ENCODE measurements at places on chromosomes 6 and 20. TPM values are rescaled to one million over a fixed set of nuclear protein-coding genes. Genes with fewer than 3 reads are reported as not detected.

HLA-DQA1 gene
- total RNA-seq, result not detected

ADTRP gene
- 0.58 TPM for total RNA-seq

BMP2 gene
- total RNA-seq, result 9.7 TPM

DNA sequence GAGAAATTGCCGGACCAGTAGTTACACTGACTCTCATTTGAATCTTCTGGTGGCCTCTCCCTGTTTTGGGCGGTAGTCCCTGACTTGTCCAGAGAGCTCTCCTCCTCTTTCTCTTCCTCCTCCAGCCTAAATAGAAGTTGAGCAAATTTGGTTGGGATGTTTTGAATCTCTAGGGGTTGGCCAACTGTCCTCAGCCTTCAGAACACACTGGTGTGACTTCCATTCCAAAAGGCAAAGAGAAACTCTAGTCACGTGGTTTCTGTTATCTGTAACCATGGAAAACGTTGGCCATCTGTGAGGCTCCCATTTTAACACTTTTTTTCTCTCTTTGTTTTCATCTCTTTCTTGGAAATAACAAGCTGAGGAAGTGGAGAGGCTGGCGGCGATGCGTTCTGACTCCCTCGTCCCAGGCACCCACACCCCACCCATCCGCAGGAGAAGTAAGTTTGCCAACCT lies 275.3 kb downstream of the TBC1D7 start:
- no peak for DNase-seq
- H3K27ac ChIP-seq, result no peak overlapping the region
- H3K36me3 ChIP-seq, result no peaks in the 10 kb centered on the region
- H3K4me1 ChIP-seq, result no peaks in the 10 kb centered on the region

DNA sequence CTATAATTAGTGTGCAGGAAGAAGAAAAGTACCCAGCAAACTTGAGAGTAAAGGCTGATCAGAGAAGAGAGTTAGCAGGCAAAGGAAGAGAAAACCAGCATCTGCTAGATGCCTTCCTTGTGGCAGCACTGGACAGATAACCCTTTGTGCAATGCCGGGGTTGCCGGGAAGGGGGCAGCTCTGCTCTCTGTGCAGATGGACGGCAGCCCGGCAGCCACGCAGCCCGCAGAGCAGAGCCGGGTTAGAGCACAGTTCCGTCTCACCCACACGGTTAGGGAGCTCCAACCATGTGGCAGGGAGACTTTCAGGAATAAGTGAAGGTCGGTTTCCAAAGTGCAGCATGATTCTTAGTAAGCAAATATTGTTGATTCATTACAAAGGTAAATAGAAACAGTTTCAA lies 80.0 kb upstream of the RPS6KA2 start:
- H3K36me3 ChIP-seq, result no peaks in the 10 kb centered on the region
- no peak for DNase-seq
- H3K27ac ChIP-seq, result no peak overlapping the region
- peaks cover 23% of the 10 kb centered on the region for H3K4me1 ChIP-seq
- peaks cover 32% of the 10 kb centered on the region for H3K27me3 ChIP-seq

GRCh38 chr20:17757496-17757895 lies 57.7 kb downstream of the BANF2 start:
- no peak for DNase-seq
- peaks cover 12% of the 10 kb centered on the region for H3K4me1 ChIP-seq
- H3K36me3 ChIP-seq, result no peaks in the 10 kb centered on the region

- peaks cover 53% of the 10 kb centered on the region for H3K36me3 ChIP-seq
- no peak overlapping the region for H3K4me3 ChIP-seq
- no peaks in the 10 kb centered on the region for H3K27me3 ChIP-seq
- peak overlapping the region; percentile 42 for H3K27ac ChIP-seq
- no peak for DNase-seq
Observed at GRCh38 chr6:33772082-33772830, 16.7 kb downstream of the LEMD2 start.

GRCh38 chr6:42762426-42762859 lies 16.5 kb upstream of the TBCC start:
- H3K4me3 ChIP-seq, result no peak overlapping the region
- no peaks in the 10 kb centered on the region for H3K36me3 ChIP-seq
- H3K27ac ChIP-seq, result no peak overlapping the region
- no peak for DNase-seq

GRCh38 chr6:1368940-1369339 lies 20.4 kb upstream of the FOXF2 start:
- no peak overlapping the region for H3K27ac ChIP-seq
- H3K36me3 ChIP-seq, result peaks cover 11% of the 10 kb centered on the region
- peaks cover 19% of the 10 kb centered on the region for H3K4me1 ChIP-seq

All from SJSA1 (cell line).